ENCODE measurements at places on chromosomes 5 and 9. TPM values are rescaled to one million over a fixed set of nuclear protein-coding genes. Genes with fewer than 3 reads are reported as not detected.

The KIF3A gene
- 8.7 TPM for total RNA-seq

The STPG3 gene
- total RNA-seq: not detected

The SLC34A3 gene
- not detected for total RNA-seq

The IL9 gene
- not detected for total RNA-seq

The PCDHB12 gene
- total RNA-seq: 2.4 TPM

The SELENOP gene
- total RNA-seq: 1,170 TPM

The MLANA gene
- not detected for total RNA-seq

The TRAF1 gene
- 29.2 TPM for total RNA-seq

The STKLD1 gene
- total RNA-seq: not detected

The TRIP13 gene
- total RNA-seq: 1.0 TPM

- peak; percentile 64 for DNase-seq
- no peak overlapping the region for H3K27ac ChIP-seq
- peak overlapping the region; percentile 46 for H3K4me3 ChIP-seq
- peaks cover 33% of the 10 kb centered on the region for H3K4me1 ChIP-seq
- H3K27me3 ChIP-seq: peaks cover 70% of the 10 kb centered on the region
Measured at GRCh38 chr9:130445268-130445983, 665 bp downstream of the ASS1 start.

DNA sequence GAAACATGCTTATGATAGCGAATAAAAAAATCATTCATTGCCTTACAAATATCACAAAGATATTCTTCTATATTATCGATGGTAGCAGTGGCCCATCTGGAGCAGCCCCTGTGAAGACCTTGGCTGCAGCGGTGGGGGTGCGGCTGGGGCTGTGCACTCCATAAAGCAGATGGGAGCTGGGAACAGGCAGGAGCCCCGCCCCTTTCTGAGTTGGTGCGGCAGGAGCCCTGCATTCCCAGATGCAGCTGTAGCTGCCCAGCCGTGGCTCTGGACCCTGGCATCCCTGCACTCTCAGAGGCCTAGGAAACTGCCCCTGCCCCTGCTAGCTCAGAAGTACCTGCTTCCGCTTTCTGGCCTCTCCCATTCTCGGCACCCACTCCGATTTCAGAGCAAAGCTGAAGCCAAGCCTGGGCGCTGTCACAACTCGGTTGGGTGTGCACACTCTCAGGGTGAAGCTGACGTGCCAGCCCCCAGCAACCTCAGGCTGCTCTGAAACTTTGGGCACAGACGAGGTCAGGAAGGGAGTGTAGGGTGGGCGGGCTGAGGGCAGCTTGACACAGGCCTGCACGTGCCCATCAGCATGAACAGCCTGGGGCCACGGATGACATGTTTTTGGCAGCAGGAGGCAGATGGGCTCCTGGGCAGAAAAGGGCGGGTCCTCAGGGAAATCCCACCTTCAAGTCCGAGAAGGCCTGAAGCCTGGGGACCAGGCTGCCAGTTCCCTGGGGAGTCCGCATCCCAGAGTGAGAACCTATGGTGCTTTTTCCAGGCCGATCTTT, 1440.8 kb upstream of the ACO1 start:
- DNase-seq: peak; percentile 73
- no peaks in the 10 kb centered on the region for H3K36me3 ChIP-seq
- H3K4me3 ChIP-seq: no peak overlapping the region

DNA sequence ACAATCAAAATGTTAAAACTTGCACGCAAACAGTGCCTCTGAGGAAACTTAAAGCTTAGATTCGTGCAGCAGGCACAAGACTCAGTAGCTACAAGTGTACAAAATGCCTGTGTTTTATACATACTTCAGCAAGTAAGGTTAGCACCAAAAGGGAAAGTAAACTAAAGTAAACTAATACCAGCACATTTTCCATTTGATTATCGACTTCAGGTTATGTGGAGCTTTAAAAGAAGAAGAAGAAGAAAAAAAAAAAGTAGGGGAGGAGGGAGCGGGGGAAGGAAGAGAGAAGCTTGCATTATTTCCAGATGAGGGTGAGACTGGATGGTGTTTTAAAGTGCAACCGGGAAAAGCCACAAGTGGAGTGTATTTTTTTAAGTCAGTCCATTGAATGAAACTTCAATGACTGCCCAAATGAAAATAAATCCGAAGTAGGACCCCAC, 596 bp upstream of the ADAMTS6 start:
- H3K27ac ChIP-seq: peak overlapping the region; percentile 71
- DNase-seq: no peak
- no peaks in the 10 kb centered on the region for H3K36me3 ChIP-seq
- H3K27me3 ChIP-seq: peaks cover 9% of the 10 kb centered on the region
- H3K4me3 ChIP-seq: peak overlapping the region; percentile 50

- peaks cover 19% of the 10 kb centered on the region for H3K4me1 ChIP-seq
- DNase-seq: peak; percentile 93
- H3K4me3 ChIP-seq: peak overlapping the region; percentile 92
- H3K27ac ChIP-seq: peak overlapping the region; percentile 99
Measured at GRCh38 chr9:2015581-2016407, 647 bp downstream of the SMARCA2 start.

- H3K36me3 ChIP-seq: no peaks in the 10 kb centered on the region
- H3K4me3 ChIP-seq: no peak overlapping the region
- DNase-seq: no peak
- H3K4me1 ChIP-seq: peaks cover 44% of the 10 kb centered on the region
Measured at GRCh38 chr9:136609838-136610311, 52.8 kb upstream of the EGFL7 start.

- H3K36me3 ChIP-seq: no peaks in the 10 kb centered on the region
- no peak overlapping the region for H3K27ac ChIP-seq
- H3K27me3 ChIP-seq: peaks cover 17% of the 10 kb centered on the region
- no peaks in the 10 kb centered on the region for H3K4me1 ChIP-seq
Measured at GRCh38 chr9:88741335-88741734, 206.4 kb downstream of the NXNL2 start.

DNA sequence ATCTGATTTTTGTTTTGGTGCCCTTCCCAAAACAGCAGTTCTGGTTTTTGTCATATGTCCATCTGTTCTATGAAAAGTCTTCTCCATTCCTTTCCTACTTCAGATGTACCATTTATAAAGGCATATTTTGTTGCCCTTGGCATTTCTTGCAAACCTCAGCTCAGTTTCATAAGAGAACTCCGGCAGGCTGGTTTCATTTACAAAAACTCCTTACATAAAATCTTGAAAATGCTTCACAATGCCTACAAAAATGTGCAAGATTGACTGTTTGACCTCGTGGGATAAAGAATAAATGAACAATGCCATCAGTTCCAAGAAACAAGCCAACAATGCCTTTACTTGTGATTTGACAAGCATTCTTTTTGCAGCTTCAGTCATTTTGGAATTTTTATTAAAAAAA, 39.1 kb upstream of the CTNNAL1 start:
- H3K27me3 ChIP-seq: no peaks in the 10 kb centered on the region
- no peak for DNase-seq
- H3K4me1 ChIP-seq: no peaks in the 10 kb centered on the region
- H3K27ac ChIP-seq: no peak overlapping the region
- H3K36me3 ChIP-seq: peaks cover 84% of the 10 kb centered on the region

- H3K27ac ChIP-seq: peak overlapping the region; percentile 30
- peaks cover 28% of the 10 kb centered on the region for H3K4me1 ChIP-seq
- no peak for DNase-seq
- H3K27me3 ChIP-seq: no peaks in the 10 kb centered on the region
Measured at GRCh38 chr5:115626445-115626823, 598 bp upstream of the TMED7 start.

DNA sequence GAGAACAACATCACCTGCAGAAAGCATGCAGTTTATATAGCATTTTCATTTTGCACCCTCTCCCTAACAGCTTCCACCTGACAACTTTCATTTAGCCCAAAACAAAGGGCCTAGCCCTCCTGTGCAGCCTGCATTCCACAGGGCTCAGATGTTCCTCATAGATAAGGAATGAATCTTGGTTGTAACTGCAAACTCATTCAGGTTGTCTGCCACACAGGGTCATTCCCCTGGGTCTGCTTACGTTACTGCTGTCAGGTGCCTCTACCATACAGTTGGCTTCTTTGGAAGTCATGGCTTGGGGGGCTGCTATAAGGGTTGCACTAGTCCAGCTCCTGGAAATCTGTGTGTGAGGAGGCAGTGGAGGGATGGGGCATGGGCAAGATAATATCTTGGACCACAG, 2.7 kb upstream of the DCP2 start:
- no peak overlapping the region for H3K4me3 ChIP-seq
- H3K27ac ChIP-seq: no peak overlapping the region
- DNase-seq: no peak
- no peaks in the 10 kb centered on the region for H3K27me3 ChIP-seq

DNA sequence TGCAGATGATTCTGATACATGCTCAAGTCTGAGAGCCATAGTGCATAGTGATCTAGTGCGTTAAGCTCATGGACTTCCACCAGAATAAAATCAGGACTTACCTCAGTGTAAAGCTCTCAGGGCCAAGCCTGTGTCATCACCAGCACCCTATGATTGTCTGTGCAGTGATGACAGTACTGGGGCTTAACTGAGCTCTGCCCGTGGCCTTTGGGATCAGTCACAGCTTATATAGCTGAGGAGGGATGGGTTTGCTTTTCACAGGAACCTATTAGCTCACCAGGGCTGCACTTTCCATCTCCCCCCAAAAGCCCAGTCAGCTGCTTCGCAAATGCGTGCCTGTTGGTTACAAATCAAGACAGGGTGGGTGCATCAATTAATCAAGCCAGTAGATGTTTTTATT, 246.9 kb downstream of the NR3C1 start:
- DNase-seq: no peak
- H3K36me3 ChIP-seq: no peaks in the 10 kb centered on the region
- H3K27ac ChIP-seq: no peak overlapping the region
- no peaks in the 10 kb centered on the region for H3K27me3 ChIP-seq
- H3K4me1 ChIP-seq: no peaks in the 10 kb centered on the region

DNA sequence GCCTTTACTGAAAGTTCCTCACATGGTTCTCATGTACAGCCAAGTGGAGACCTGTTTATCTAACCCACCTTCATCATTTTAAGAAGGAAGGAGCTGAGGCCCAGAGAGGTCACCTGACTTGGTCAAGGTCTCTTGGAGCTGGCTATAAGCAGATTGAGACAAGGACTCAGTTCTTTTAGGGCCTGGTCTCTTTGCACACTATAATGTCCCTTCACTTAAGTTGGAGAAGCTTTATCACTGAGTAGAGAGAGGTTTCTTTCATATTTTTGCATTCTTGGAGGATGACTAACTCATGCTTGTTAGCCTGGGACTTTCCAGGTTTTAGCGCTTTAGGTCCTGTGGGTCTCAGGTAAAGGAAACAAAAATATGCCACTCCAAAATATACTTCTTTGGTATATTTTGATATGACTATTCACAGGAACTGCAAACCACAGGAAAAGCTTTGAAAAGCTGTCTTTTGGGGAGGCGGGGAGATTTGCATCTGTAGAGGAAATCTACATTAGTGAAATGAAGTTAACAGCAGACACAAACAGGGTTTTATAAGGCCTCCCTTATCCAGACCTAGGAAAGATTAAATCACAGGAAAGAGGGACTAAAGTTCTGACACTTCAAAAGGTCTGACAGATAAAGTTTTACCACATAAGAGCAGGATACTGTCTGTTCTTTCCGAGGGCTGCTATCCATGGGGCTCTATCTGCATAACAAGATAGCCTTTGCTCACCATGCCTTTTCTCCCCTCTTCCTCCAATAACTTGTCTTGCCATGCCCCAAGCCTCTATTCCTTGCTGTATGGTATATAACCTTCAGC, 95.8 kb upstream of the ANKRD55 start:
- no peaks in the 10 kb centered on the region for H3K36me3 ChIP-seq
- H3K27ac ChIP-seq: peak overlapping the region; percentile 37
- DNase-seq: no peak
- no peaks in the 10 kb centered on the region for H3K27me3 ChIP-seq
- peaks cover 22% of the 10 kb centered on the region for H3K4me1 ChIP-seq
- no peak overlapping the region for H3K4me3 ChIP-seq

DNA sequence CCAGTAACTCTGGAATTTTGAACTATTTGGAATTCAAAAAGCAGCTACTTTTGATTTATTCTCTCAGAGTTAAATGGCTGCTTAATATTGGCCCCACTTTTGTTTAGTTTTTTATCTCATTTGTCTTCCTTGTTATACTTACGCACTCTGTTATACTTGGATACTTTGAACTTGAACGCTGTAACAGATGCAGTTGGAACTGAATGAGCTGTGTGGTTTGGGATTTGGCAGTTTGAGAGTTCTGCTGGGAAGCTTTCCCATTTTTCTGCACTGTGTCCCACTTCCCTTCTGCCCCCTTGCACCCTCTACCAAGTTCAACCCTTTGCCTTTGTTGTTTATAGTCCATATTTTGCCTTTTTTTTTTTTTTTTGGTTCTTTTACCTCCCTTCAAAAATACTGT, 3.8 kb downstream of the RHOBTB3 start:
- peaks cover 17% of the 10 kb centered on the region for H3K27me3 ChIP-seq
- H3K36me3 ChIP-seq: no peaks in the 10 kb centered on the region
- H3K4me3 ChIP-seq: no peak overlapping the region
- H3K27ac ChIP-seq: no peak overlapping the region
- DNase-seq: no peak

DNA sequence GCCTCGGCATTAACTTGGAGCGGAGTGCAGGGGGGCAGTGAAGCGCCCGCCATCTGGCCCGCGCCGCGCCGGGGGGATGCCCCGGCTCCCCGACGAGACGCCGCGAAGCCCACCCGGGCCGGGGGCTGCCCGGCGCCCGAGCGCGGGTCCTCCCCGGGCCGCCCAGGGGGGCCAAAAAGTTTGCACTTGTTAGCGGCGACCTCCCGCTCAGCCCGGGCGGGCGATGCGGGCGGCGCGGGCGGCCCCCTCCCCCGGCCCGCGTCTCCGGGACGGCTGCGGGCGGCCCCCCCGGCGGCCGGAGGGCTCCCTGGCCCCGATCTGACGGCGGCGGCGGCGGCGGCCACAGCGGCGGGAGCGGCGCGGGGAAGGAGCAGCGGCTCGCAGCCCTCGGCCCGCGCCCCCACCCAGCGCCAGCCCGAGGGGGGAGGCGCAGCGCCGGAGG, at the start of gene NTNG2:
Gene NTNG2 (plus strand): TSS at position 316 of the 442 bp plus-strand sequence. CDS start 4,774 bp downstream, outside the sequence.
- peaks cover 45% of the 10 kb centered on the region for H3K27me3 ChIP-seq
- peak within 1 kb of the TSS; percentile 71 for H3K4me3 ChIP-seq
- H3K27ac ChIP-seq: peak within 1 kb of the TSS; percentile 46
- H3K4me1 ChIP-seq: peaks cover 50% of the 10 kb centered on the region
- H3K36me3 ChIP-seq: no peaks in the 10 kb centered on the region

GRCh38 chr9:125141251-125141650, 2.1 kb downstream of the SCAI start:
- no peak overlapping the region for H3K27ac ChIP-seq
- no peak overlapping the region for H3K4me3 ChIP-seq
- no peaks in the 10 kb centered on the region for H3K36me3 ChIP-seq
- H3K27me3 ChIP-seq: no peaks in the 10 kb centered on the region
- peaks cover 12% of the 10 kb centered on the region for H3K4me1 ChIP-seq

DNA sequence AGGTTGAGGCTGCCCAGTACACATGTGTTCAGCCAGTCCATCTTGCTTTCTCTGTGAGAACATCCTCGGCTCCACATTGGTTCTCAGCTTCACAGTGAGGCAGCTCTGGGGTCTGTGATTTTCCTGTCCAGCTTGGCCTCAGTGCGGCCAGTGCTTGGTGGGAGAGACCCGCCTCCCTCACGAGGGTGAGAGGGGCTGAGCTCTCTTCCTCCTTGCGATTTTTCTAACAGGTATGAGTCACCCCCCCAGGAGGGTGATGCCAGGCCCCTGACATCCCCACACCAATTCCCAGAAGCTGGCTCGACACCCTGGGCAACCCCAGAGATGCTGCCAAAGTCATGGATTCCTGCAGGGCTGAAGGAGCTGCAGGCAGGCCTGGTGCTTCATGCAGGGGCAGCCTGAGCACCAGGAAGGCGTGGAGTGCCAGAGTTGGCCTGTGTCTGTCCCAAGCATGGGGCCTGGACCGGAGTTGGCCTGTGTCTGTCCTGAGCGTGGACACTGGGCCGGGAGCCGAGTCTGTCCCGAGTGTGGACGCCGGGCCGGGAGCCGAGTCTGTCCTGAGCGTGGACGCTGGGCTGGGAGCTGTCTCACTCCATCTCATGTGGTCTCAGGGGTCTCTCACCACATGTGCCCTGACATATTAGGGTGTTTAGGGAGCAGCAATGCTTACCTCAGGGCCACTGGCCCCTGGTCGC, 408.6 kb upstream of the IRX4 start:
- no peak for DNase-seq
- H3K27ac ChIP-seq: no peak overlapping the region
- H3K4me1 ChIP-seq: no peaks in the 10 kb centered on the region
- H3K4me3 ChIP-seq: no peak overlapping the region

Measured in spleen (tissue), 13 donors.